ENCODE measurements at places on chromosomes 16 and 17. TPM values are rescaled to one million over a fixed set of nuclear protein-coding genes. Genes with fewer than 3 reads are reported as not detected.
A peak's percentile ranks its signal among the peaks of the same experiment; 100 is the strongest.

Gene ZNF423
- 1.6 TPM for total RNA-seq

Gene GP1BA
- 0.14 TPM for total RNA-seq

Gene TMEM238L
- not detected for total RNA-seq

Gene MAPT
- 0.57 TPM for total RNA-seq

Gene FN3K
- 0.24 TPM for total RNA-seq

Gene FBF1
- total RNA-seq, result 9.2 TPM

Gene KCNJ12
- 0.85 TPM for total RNA-seq

Gene KLHL10
- total RNA-seq, result not detected

Gene BCAR1
- total RNA-seq, result 2.9 TPM

Gene TPSG1
- total RNA-seq, result not detected

Gene ZG16
- 0.09 TPM for total RNA-seq

Gene PLCD3
- 0.66 TPM for total RNA-seq

GRCh38 chr17:38636054-38636453 lies 30.3 kb upstream of the SRCIN1 start:
- no peak overlapping the region for H3K4me3 ChIP-seq
- no peak overlapping the region for H3K27ac ChIP-seq
- DNase-seq, result no peak

- no peaks in the 10 kb centered on the region for H3K27me3 ChIP-seq
- peaks cover 16% of the 10 kb centered on the region for H3K4me1 ChIP-seq
- H3K27ac ChIP-seq, result no peak overlapping the region
- H3K36me3 ChIP-seq, result peaks cover 16% of the 10 kb centered on the region
- no peak for DNase-seq
Observed at GRCh38 chr17:57372156-57372555, 115.8 kb downstream of the MSI2 start.

GRCh38 chr16:86823888-86824671 lies 245.7 kb downstream of the FOXL1 start:
- H3K27ac ChIP-seq, result no peak overlapping the region
- H3K4me1 ChIP-seq, result no peaks in the 10 kb centered on the region
- no peak for DNase-seq
- peaks cover 34% of the 10 kb centered on the region for H3K27me3 ChIP-seq
- no peaks in the 10 kb centered on the region for H3K36me3 ChIP-seq
- no peak overlapping the region for H3K4me3 ChIP-seq

DNA sequence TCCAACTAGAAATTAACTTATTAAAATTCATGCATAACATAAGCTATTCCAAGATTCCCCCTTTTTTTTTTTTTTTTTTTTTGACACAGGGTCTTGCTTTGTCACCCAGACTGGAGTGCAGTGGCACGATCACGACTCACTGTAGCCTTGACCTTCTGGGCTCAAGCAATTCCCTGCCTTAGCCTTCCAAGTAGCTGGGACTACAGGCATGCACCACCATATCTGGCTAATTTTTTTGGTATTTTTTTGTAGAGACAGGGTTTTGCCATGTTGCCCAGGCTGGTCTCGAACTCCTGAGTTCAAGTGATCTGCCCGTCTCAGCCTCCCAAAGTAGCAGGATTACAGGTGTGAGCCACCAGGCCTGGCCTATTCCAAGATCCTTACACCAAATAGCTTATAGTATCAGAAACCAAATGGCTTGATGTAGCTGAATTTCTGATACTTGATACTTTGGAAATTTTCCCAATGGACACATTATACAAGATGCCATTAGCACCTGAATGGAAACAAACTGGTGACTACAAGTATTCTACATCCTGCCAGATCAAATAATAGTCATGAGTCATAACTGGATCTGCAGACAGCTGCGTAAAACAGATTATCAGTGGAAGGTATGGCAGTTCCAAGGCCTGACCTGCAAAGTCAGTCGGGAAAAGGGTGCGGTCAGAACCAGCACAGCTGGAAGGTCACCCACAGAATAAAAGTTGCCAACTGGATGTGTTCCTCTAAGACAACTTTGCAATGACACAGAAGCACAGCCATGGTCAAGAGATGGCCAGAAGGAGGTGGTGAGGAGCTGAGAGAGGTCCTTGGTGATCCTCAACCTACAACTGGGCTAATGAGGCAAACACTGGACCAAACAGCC lies 14.5 kb downstream of the TUBG1 start:
- H3K27ac ChIP-seq, result no peak overlapping the region
- no peak for DNase-seq
- no peaks in the 10 kb centered on the region for H3K36me3 ChIP-seq
- H3K4me3 ChIP-seq, result no peak overlapping the region
- no peaks in the 10 kb centered on the region for H3K27me3 ChIP-seq

GRCh38 chr16:54288835-54289241 lies 2.3 kb upstream of the IRX3 start:
- no peaks in the 10 kb centered on the region for H3K36me3 ChIP-seq
- no peak overlapping the region for H3K27ac ChIP-seq
- no peak overlapping the region for H3K4me3 ChIP-seq
- peaks cover 99% of the 10 kb centered on the region for H3K27me3 ChIP-seq
- peaks cover 15% of the 10 kb centered on the region for H3K4me1 ChIP-seq
- no peak for DNase-seq

DNA sequence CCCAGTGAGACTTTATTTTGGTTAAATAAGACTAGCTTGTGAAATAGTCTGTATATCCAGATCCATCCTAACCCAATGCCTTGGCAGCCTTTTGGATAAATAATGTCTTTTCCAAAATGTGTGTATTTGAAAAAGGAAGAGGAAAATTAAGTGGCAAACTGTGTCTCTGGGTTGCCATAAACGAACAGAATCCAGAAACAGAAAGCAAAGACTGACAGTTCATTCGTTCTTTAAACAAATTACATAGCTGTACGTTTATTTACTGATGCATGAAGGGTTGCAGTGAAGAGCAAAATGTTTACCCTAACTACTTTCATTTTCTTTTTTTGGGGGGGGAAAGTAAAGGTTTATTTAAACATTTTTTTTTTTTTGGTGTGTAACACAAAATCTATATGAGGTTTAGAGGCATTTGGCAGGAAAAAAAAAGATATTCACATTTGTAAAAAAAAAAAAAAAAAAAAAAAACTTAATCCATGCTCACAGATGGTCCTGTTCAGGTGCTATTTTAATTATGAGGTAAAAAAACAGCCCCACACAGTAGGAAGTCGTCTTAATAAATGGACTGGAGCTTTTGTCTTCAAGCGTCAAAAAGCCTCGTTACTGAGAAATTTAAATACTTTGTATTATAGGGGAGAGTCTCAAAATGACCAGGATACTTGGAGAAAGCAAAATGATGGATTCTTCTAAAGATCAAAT lies 245.9 kb downstream of the FTO start:
- H3K4me1 ChIP-seq, result no peaks in the 10 kb centered on the region
- no peak for DNase-seq
- H3K27me3 ChIP-seq, result no peaks in the 10 kb centered on the region
- H3K27ac ChIP-seq, result no peak overlapping the region
- no peak overlapping the region for H3K4me3 ChIP-seq

GRCh38 chr17:9151091-9151490 lies 129.8 kb downstream of the NTN1 start:
- H3K27ac ChIP-seq, result no peak overlapping the region
- H3K4me1 ChIP-seq, result peaks cover 7% of the 10 kb centered on the region
- no peak overlapping the region for H3K4me3 ChIP-seq
- H3K27me3 ChIP-seq, result no peaks in the 10 kb centered on the region

DNA sequence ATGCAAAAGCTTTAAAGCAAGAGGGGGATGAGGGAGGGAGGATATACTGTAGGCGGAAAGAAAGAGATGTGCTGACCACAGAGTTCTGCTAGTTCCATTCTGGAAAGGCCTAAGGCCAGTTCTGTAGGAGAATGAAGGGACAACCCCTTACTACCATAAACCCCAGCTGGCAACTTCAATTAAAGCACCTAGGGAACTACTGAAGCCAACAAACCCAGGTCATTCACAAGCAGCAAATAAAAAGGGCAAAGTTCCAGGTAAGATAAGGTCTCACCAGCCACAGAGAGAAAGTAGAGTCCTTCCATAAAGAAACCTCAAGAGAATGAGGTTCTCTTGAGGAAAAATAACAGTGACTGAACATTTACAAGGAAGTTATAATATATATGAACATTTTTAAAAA lies 12.8 kb downstream of the TERF2 start:
- no peak for DNase-seq
- no peak overlapping the region for H3K27ac ChIP-seq
- H3K27me3 ChIP-seq, result no peaks in the 10 kb centered on the region
- H3K4me3 ChIP-seq, result no peak overlapping the region

GRCh38 chr17:35174835-35175334 lies 19.3 kb downstream of the SLC35G3 start:
- H3K4me1 ChIP-seq, result peaks cover 3% of the 10 kb centered on the region
- H3K27me3 ChIP-seq, result no peaks in the 10 kb centered on the region
- H3K4me3 ChIP-seq, result no peak overlapping the region

- no peaks in the 10 kb centered on the region for H3K27me3 ChIP-seq
- no peaks in the 10 kb centered on the region for H3K4me1 ChIP-seq
- no peaks in the 10 kb centered on the region for H3K36me3 ChIP-seq
- DNase-seq, result no peak
- H3K4me3 ChIP-seq, result no peak overlapping the region
- no peak overlapping the region for H3K27ac ChIP-seq
Observed at GRCh38 chr16:76183647-76184046, 93.6 kb upstream of the CNTNAP4 start.

GRCh38 chr17:43464046-43464445 lies 19.7 kb upstream of the DHX8 start:
- no peak overlapping the region for H3K27ac ChIP-seq
- H3K4me3 ChIP-seq, result no peak overlapping the region
- H3K27me3 ChIP-seq, result peaks cover 3% of the 10 kb centered on the region

DNA sequence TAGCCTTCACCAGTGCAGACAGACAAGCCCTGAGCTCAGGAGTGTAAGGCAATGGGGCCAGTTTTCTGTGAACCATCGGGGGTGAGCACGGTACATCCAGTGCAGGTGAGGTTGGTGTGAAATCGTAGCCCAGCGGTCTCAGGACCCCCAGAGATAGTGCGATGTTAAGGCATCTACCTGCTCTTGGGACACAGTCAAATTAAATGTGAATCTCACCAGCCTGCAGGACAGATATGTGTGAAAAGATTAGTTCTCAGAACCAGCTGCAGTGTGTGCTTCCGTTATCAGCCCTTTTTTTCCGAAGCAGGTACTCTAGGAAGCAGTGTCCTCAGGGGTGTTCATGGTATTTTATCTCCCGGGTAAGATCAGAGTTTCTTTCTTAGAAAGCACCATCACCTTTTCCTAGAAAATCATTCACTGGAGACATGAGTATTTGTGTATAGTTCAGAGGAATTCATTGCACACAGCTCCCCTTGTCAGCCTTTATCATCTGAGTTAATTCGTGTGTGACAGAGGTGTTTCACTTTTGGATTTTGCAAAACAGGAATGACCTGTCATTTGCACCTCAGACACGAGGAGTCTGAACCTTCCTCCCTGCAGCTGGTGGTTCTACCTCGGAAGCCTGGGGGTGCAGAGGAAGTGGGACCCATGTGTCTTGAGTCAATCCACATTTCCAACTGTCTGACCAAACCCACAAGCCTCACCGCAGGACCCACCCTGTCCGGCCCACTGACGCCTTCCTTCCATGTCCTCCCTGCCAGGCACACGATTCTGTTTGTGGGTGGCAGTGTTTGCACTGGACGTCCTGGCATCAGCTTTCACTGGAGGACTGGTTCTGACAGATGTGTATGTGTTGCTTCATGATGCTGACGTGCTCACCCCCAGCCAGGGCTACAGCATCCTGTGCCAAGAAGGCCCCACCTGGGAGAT lies 107.8 kb downstream of the CLEC16A start:
- H3K4me3 ChIP-seq, result no peak overlapping the region
- H3K27me3 ChIP-seq, result no peaks in the 10 kb centered on the region
- peak; percentile 41 for DNase-seq
- H3K27ac ChIP-seq, result no peak overlapping the region
- peaks cover 37% of the 10 kb centered on the region for H3K36me3 ChIP-seq

- no peak overlapping the region for H3K4me3 ChIP-seq
- no peaks in the 10 kb centered on the region for H3K4me1 ChIP-seq
- H3K27ac ChIP-seq, result no peak overlapping the region
- DNase-seq, result no peak
Observed at GRCh38 chr17:965311-965989, 14.1 kb downstream of the NXN start.

- no peak overlapping the region for H3K27ac ChIP-seq
- no peaks in the 10 kb centered on the region for H3K27me3 ChIP-seq
- H3K4me3 ChIP-seq, result no peak overlapping the region
- H3K36me3 ChIP-seq, result peaks cover 10% of the 10 kb centered on the region
- H3K4me1 ChIP-seq, result no peaks in the 10 kb centered on the region
- DNase-seq, result no peak
Observed at GRCh38 chr16:57667526-57668262, 412 bp upstream of the ADGRG3 start.

- no peak for DNase-seq
- H3K4me3 ChIP-seq, result no peak overlapping the region
- H3K4me1 ChIP-seq, result no peaks in the 10 kb centered on the region
- no peaks in the 10 kb centered on the region for H3K36me3 ChIP-seq
Observed at GRCh38 chr17:73271072-73271471, 9.4 kb upstream of the CPSF4L start.

DNA sequence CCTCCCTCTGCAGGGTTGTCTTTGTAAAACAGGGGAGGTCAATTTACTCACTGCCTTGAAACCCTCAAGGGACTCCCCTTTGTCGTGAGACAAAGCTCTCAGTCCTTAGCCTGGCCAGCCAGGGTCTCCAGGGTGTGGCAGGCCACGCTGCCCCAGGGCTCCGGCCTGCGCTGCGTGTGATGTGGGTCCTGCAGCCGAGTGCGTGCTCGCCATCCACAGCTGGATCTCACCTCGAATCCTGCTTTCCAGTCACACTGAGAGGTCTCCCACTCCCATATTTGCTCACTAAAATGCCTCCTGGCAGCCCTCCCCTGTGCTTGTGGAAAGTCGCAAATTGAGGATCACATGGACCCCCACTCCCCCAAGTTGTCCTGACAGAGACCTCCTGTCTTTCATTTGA lies 10.0 kb upstream of the CLEC18C start:
- H3K4me3 ChIP-seq, result no peak overlapping the region
- no peaks in the 10 kb centered on the region for H3K27me3 ChIP-seq
- peaks cover 32% of the 10 kb centered on the region for H3K36me3 ChIP-seq

DNA sequence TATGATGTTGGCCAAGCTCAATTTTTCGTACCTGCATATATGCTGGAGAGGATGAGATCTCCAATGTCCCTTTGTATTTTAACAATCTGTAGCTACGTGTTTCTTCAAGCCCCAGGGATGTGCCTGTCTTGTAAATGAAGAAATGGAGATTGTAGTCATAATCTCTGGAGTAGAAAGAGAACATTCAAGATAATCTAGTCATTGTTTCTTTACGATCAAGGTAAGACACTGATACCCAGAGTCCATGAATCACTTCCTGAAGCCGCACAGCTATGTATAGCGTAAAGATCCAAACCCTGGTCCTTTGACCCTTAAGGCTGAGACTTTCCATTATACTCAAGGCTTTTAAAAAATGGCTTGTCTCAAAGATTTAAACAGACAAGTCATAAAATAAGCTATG lies 205.5 kb downstream of the HS3ST3B1 start:
- no peak overlapping the region for H3K4me3 ChIP-seq
- no peak for DNase-seq
- no peaks in the 10 kb centered on the region for H3K27me3 ChIP-seq
- H3K27ac ChIP-seq, result no peak overlapping the region

- H3K4me1 ChIP-seq, result no peaks in the 10 kb centered on the region
- H3K4me3 ChIP-seq, result no peak overlapping the region
- H3K27me3 ChIP-seq, result no peaks in the 10 kb centered on the region
- no peak for DNase-seq
- H3K36me3 ChIP-seq, result no peaks in the 10 kb centered on the region
Observed at GRCh38 chr16:62137996-62138395, 101.8 kb upstream of the CDH8 start.

- H3K4me1 ChIP-seq, result no peaks in the 10 kb centered on the region
- no peak overlapping the region for H3K27ac ChIP-seq
- no peaks in the 10 kb centered on the region for H3K27me3 ChIP-seq
Observed at GRCh38 chr16:5763176-5763575, 665.6 kb upstream of the EEF2KMT start.

Data from thymus (tissue), 14 donors.